ENCODE measurements at places on chromosomes 12 and 14. TPM values are rescaled to one million over a fixed set of nuclear protein-coding genes. Genes with fewer than 3 reads are reported as not detected.

The CLMN gene
- total RNA-seq: 48.5 TPM

The BAZ1A gene
- 61.0 TPM for total RNA-seq

The CPNE6 gene
- total RNA-seq: not detected

The CAMKK2 gene
- total RNA-seq: 32.0 TPM

The GRIP1 gene
- 6.3 TPM for total RNA-seq

The TAS2R14 gene
- 8.8 TPM for total RNA-seq

The EIF2S1 gene
- total RNA-seq: 107 TPM

The INHBC gene
- not detected for total RNA-seq

The ADCY6 gene
- total RNA-seq: 42.0 TPM

The DNAJC22 gene
- total RNA-seq: 3.6 TPM

The PIANP gene
- 0.29 TPM for total RNA-seq

The CLSTN3 gene
- 23.9 TPM for total RNA-seq

The SMIM41 gene
- total RNA-seq: 1.3 TPM

The SMCO2 gene
- total RNA-seq: not detected

The LBHD2 gene
- not detected for total RNA-seq

The SLC2A3 gene
- total RNA-seq: 47.9 TPM

The HELB gene
- total RNA-seq: 4.0 TPM

The SLC25A21 gene
- total RNA-seq: 1.6 TPM

The NPAS3 gene
- 4.0 TPM for total RNA-seq

The NCOR2 gene
- 83.9 TPM for total RNA-seq

The FZD10 gene
- 0.48 TPM for total RNA-seq

The LPAR5 gene
- total RNA-seq: 0.98 TPM

The ITGB7 gene
- total RNA-seq: 2.9 TPM
